Stimulated activated CD4-positive, alpha-beta T cell treated with anti-CD3 and anti-CD28 coated beads, Interleukin-15, amount 100 ng/mL, for 48 hours (primary cell): ENCODE measurements at places on chromosomes 2 and 18.

GRCh38 chr2:194486326-194486725 lies 1170.7 kb upstream of the SLC39A10 start:
- DNase-seq = no peak

DNA sequence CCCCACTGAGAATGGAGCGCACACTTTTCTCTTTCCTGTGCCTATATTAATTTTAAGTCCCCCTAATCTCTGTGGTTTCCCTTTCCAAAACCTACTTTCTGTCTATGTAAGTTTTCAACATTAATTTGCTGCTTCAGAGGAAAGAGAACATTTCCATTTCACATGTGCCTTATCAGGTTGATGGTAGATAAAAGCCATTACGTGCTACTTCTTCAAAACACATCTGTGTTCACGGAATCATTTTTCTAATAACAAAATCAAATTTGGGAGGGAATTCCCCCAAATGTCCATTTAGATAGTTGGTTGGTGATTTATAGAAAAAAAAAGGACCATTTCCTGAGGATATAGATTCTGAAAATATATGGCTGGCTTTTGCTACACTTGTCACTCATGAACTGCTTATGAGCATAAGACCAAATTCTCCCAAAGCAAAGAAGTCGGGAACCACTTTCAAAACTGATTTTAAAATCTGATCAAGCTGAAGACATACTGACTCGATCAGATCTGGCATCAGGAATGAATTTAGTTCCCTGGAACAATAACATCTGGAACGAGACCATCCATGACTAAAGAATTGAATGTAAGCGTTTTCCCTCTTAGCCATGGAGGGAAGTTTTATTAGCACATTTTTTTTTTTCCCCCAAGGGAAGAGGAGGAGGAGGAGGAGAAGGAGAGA lies 8.2 kb downstream of the PTGR3 start:
- no peak for DNase-seq

GRCh38 chr2:25521665-25522387 lies 151.6 kb downstream of the DTNB start:
- no peak for DNase-seq

- no peak for DNase-seq
Observed at GRCh38 chr2:16051841-16052564, 111.7 kb downstream of the MYCN start.

- DNase-seq = no peak
Observed at GRCh38 chr18:7021994-7022840, 95.4 kb downstream of the LAMA1 start.

DNA sequence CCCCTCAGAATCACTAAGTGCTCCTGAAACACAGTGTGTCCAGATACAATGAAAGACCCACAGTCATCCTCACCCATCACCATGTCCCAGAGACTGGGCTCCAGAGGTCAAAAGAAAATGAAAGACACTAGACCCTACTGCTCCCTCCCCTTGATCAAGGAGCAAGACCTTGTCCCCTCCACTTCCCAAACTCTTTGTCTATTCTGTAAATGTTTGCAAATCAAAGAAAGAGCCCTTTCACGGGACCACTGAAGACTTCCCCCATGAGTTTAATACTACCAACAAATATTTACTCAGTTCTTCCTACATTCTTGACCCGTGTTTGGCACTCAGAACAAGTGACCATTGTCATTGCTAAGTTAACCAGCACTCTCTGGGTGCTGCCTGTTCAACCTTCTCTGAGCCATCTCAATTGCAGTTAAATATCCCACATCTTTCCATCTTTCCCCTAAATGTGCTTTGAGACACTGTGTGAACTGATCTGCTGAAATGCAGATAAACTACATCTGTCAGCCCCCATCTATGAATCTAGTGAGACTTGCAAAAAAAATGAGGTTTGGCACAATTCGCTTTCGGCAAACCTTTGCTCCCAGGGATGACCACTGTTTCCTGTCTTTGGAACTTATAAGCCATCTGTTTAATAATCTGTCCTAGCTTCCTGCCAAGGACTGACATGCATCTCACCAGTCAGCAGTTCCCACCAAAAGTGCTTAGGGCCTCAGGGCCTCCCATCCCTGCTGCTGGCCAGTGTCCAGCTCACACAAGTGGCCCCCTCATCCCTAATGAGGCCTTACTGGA lies 170.3 kb downstream of the GFPT1 start:
- DNase-seq = no peak

GRCh38 chr18:74234326-74235171 lies 57.2 kb downstream of the CYB5A start:
- no peak for DNase-seq

GRCh38 chr18:58135183-58135641 lies 91.2 kb downstream of the NEDD4L start:
- no peak for DNase-seq

- DNase-seq = no peak
Observed at GRCh38 chr2:196167666-196168065, 3.7 kb downstream of the STK17B start.

DNA sequence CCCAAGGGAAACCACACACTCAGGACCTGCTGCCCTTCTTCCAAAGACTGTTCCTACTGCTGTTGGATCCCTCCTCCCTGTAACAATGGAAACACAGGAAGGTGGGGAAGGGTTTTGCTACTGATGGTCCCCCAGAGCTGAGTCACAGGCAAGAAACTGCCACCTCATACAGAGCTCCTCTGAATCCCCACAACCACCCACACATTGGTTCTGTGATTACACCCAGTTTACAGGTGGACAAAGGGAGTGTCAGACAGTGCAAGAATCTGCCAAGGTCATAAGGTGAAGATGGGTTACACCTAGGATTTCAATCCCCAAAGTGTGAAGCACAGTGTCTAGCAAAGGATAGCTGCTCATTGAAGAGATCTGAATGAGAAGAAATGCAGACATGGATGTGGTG lies 141.7 kb upstream of the LMAN1 start:
- DNase-seq = no peak

DNA sequence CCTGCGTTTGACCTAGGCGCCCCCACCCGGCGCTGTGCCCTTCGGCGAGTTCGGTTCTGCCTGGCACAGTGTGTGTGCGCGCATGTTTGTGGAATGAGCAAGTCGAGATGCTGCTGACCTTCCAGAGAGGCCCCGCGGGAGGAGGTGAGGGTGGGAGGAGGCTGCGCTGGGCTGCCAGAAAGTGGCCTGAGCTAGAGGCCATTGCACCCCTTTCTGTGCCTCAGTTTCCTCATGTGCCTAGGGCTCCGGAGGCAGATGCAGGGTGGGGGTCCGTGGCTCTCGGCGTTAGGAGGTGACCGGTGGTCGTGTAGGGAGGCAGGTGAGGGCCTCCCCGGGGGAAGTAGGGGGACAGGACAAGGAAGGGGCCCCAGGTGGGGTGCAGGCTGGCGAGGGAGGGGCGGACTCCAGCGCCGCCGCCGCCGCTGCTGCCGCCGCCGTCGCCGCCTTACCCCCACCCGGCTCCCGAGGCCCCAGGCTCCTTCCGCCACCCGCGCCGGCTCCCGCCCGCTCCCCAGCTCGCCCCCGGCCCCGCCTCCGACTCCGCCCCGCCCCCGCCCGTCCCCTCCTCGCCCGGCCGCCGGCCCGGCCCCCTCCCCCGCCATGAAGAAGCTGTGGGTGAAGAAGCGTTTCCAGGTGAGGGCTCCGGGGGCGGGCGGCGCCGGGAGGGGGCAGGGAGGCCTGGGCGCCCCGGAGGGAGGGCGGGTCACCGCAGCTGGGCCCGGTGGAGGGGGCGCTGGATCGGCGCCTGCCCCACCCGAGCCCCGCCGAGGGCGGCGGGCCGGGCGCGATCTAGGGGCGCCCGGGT lies 7.0 kb downstream of the SPEG start:
- peak; percentile 27 for DNase-seq

DNA sequence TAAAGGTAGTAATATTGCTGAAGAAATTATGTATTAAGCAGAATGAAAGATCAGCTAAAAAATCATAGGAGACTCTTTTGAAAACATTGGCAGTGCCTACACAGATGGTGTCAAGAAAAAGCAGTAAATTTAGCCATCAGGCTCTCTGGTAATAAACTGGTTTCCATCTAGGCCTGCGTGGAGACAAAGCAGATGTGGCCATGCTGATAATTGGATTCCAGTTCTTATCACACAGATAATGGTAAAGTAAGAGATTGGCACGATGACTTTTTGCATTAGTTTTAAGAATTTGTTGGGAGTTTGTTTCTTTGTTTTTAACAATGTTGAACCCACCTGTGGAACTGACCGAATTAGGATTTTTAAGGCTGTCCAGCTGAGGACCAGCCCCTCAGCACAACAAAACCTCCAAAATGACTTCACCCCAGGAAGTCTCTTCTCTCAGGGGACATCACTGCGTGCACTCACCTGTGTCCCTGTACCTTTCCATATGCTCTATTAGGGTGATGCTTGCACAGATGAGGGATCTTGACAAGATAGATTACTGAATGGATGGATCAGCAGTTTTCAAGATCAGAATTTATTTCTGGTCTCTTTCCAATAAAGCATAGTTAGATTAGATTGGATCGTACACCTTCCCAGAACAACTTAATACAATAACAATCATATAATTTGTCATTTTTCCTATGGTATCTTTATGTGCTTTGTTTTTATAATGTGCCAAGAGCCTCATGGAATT lies 69.1 kb upstream of the DNAJC10 start:
- no peak for DNase-seq

DNA sequence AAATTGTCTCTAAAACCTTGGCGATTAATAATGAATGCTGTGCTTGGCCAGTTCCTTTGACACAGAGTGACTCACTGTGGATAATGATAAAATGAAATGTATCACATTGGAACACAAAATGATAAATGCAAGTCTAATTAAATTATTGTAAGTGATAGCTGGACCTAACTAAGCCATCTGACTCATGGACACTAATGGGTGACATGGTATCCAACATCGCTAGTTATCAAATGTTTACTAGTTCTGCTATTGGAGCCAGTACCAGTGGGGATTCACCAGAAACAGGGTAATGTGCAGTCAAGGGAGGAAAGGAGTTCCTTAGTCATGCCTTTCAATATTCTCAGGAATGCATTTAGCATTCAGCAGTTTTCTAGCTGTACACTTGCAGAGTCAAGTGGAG lies 736.3 kb upstream of the ACVR2A start:
- no peak for DNase-seq

DNA sequence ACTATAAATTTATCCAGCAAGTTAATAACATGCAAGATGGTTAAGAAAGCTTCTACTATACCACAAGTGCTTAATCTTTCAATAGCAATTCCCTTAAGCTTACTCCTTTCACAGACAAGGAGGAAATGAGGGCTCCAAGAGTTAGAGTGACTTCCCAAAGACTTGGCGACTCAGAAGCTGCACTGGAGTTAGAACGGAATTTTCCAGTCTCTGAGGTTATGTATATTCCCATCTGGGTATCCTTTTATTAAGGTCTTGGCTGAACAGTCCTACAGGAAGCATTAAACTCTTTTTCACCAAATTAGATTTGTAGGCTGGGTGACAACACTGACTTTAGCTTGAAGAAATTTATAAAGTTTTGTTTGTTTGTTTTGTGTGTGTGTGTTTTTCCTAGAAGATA lies 256.9 kb upstream of the DPP10 start:
- DNase-seq = no peak

GRCh38 chr2:62208074-62208757 lies 12.3 kb downstream of the B3GNT2 start:
- DNase-seq = no peak

- DNase-seq = no peak
Observed at GRCh38 chr2:200185628-200186000, 120.9 kb upstream of the SPATS2L start.

- DNase-seq = no peak
Observed at GRCh38 chr2:150909090-150909489, 352.6 kb downstream of the RBM43 start.

GRCh38 chr2:190481339-190481738 lies 53.2 kb downstream of the NEMP2 start:
- DNase-seq = no peak

GRCh38 chr2:100742277-100743254 lies 77.4 kb upstream of the NPAS2 start:
- DNase-seq = no peak

DNA sequence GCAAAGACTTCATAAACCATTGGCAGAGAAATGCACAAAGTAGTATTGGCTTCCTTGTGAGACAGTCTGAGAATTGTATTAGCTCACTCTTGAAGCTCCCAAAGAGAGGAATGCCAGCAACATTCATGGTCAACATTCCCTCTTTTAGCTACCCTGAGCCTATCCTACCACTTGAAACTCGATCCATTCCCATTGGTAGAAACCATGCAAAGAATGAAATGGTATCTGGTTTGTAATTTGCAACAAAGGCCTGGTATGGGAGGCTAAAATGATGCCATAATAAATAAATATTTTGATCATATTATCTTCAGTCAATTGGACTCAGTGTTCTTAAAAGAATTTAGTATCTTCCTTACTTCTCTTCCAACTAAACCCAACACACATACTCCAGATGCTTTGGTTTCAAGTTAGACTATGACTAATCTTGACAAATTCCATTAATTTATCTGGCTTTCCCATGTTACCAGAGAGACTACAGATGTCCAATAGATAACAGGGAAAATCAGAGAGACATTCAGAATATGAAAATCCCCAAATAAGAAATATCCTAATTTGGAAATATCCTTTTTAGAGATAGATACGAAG lies 102.9 kb downstream of the DHRS9 start:
- no peak for DNase-seq

DNA sequence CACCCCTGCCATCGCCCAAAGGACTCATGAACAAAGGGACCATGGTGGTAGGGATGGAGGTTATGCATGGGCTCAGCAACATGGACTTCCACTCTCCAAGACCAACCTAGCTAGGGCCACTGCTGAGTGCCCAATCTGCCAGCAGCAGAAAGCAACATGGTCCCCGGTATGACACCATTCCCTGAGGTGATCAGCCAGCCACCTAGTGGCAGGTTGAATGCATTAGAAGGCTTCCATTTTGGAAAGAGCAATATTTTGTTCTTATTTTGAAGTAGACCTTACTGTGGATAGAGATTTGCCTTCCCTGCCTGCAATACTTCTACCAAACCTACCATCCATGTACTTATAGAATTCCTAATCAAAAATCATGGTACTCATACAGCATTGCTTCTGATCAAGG lies 99.8 kb downstream of the METTL4 start:
- no peak for DNase-seq

DNA sequence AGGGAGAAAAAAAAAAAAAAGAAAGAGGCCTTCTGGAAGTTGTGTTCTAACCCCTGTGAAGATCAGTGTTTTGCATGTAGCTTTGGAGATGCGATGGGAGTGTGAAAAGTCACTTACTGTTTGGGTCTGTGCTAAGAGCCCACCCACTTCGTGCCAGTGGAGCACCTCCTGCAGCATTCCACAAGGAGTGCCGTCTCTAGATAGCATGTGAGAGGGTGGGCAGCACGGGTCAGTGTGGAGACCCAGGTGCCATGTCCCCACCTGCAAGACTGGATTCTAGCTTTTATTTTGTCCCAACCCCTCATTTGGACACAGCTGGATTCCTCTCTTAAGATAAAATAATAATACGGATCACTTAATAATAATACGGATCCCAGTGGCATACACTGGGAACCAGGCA lies 12.5 kb upstream of the TMEM185B start:
- no peak for DNase-seq

GRCh38 chr2:162243294-162243693 lies at the start of gene FAP:
Gene FAP, minus strand, starts transcription at chr2:162243445. Its CDS starts 118 bp downstream, at chr2:162243327.
- DNase-seq = no peak

DNA sequence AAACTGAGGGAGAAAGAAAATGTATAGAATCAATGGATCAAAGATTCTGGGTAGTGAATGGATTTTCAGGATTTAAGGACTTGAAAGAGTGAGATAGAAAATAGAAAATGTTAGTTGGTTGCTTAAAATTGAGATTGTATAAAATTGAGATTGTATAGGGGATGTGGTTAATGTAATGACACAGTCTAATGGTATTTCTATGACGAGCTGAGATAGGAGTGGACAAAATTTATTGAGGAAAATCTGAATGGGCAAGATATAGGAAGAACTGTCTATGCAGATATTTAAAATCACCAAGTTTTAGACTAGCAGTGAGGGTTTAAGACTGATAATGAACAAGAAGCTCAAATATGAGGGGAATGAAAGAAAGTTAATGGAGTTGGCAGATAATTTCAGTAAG lies 406.6 kb downstream of the NYAP2 start:
- DNase-seq = no peak
